Stimulated activated CD4-positive, alpha-beta T cell treated with anti-CD3 and anti-CD28 coated beads, Interleukin-4, amount 100 ng/mL, for 48 hours (primary cell): ENCODE measurements at places on chromosomes 7 and 10.
A peak's percentile ranks its signal among the peaks of the same experiment; 100 is the strongest.

GRCh38 chr10:5317547-5318107 is 47.1 kb upstream of the UCN3 start:
- DNase-seq: peak; percentile 64

GRCh38 chr10:30984563-30985328 is 46.9 kb downstream of the ZNF438 start:
- no peak for DNase-seq

DNA sequence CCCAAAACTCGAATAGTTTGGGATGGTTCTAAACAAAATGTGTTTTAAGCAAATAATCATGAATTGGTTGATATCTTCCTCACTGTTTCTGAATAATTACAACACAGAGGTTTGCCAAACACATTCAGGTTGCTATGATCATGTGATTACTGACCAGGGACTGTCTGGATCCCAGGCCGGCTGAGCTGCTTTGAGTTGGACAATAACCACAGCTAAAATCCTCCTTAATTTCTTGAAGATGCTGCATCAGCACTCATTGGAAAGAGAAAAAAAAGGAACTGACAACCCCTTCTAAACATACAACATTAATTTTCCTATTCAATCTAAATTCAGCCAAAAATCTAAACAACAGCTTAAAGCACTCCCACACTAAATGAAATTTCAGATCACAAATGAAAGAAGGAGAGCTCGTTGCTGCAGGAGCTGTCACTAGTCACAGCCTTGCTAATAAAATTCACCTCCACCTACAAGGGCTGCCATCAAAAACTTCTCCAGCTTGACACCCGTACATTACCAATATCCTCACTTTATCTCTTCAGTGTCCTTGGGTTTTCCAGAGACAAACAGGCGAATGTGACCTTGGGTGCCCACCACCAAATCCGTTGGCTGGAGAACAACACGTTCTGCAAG is 560.2 kb downstream of the KCNMA1 start:
- no peak for DNase-seq

GRCh38 chr7:41892356-41893100 is 189.6 kb upstream of the INHBA start:
- no peak for DNase-seq

GRCh38 chr10:46560381-46560780 is 3.9 kb upstream of the GPRIN2 start:
- DNase-seq: no peak

GRCh38 chr7:11130012-11130411 is 156.3 kb downstream of the PHF14 start:
- DNase-seq: no peak
